Fibroblast of lung (primary cell): ENCODE measurements at places on chromosomes 5 and 9. TPM values are rescaled to one million over a fixed set of nuclear protein-coding genes. Genes with fewer than 3 reads are reported as not detected.

Gene PCDHAC2
- 1.7 and 2.6 TPM in 2 replicates for total RNA-seq

Gene NUTM2F
- not detected in 2 replicates for total RNA-seq

Gene NUTM2G
- not detected in 2 replicates for total RNA-seq

Gene MCC
- 24.7 and 41.3 TPM in 2 replicates for total RNA-seq

Gene NPR3
- total RNA-seq, result 1.5 and 14.9 TPM in 2 replicates

Gene TAF7
- total RNA-seq, result 87.1 and 107 TPM in 2 replicates

Gene LCN1
- not detected in 2 replicates for total RNA-seq

Gene CACNA1B
- under 0.01 and 0.17 TPM in 2 replicates for total RNA-seq

Gene SPATA31A3
- not detected in 2 replicates for total RNA-seq

Gene THBS4
- total RNA-seq, result 1.5 and 2.3 TPM in 2 replicates

Gene HRCT1
- total RNA-seq, result 0.26 and 1.2 TPM in 2 replicates

Gene SLC6A3
- total RNA-seq, result not detected in 2 replicates

Gene LHX3
- not detected in 2 replicates for total RNA-seq

Gene DTWD2
- total RNA-seq, result 4.8 and 5.4 TPM in 2 replicates

Gene NTNG2
- total RNA-seq, result 0.77 and 2.1 TPM in 2 replicates

Gene POU5F2
- 0.51 and 0.66 TPM in 2 replicates for total RNA-seq

Gene SH3RF2
- 0.26 and 1.2 TPM in 2 replicates for total RNA-seq

Gene CDH9
- not detected in 2 replicates for total RNA-seq

Gene IL5
- not detected in 2 replicates for total RNA-seq
